Nephron progenitor cell (in vitro differentiated cells): ENCODE measurements at places on chromosomes 1 and 21.

GRCh38 chr1:44805311-44806024 is 1.7 kb downstream of the DYNLT4 start:
- DNase-seq: no peak

DNA sequence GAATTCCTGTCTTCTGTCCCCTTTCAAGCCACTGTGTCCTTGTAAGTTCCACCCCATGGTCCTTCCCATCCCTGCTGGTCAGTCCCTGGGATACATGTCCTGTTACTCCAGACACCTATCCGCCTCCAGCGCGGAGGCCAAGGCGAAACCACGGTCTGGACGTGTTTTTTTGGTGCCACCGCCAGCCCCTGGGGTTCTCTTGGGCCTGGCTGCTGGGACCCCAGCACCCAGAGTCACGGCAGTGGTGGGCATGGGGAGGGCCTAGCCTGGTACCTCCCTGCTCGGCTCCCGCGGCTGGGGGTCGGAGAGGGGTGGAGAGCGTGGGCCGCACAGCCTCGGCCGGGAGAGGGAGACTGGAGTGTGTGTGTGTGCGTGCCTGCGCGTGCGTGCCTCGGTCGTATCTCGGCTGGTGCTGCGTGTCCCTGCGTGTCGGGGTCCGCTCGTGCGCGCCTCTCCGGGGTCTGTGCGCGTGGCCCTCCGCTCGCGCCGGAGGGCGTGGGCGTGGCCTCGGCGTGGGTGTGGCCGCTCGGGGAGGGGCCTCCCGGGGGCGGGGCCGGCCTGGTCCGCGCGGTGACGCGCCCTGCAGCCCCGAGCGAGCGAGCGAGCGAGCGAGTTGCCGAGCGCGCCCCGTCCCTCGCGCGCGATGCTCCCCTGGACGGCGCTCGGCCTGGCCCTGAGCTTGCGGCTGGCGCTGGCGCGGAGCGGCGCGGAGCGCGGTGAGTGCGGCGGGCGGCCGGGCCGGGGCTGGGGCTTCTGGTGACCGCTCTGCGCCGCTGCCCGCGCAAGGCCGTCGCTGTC is at the start of gene VWA1:
Gene VWA1 (plus strand): TSS at position 585 of the 798 bp plus-strand sequence. CDS start 59 bp downstream, at position 644.
- peak; percentile 85 for DNase-seq

DNA sequence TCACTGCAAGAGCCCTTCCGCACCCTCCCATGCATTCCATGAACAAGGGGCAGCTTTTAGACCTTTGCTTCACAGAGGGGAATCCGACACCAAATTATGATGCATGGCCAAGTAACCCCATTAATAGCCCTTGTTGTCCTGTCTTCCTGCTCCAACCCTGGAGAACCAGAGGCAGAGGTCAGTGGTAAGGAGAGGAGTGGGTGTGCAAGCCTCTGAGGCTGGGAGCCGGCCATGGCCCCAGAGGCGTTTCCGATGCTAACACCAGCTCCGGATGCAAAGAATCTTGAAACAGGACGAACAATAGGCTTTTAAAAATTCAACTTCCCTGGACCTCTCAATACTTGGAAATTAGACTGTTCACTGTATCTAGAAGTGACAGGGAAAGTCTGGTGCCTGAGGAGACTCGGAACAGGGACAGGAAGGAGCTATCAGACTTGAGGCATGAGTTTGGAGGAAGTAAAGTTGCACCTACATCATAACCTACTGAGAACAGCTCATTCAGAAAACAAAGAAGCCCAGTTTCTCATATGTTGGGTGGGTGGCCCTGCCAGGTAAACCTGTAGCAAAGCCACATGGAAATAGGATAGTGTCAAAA is 101.2 kb upstream of the ERG start:
- no peak for DNase-seq

DNA sequence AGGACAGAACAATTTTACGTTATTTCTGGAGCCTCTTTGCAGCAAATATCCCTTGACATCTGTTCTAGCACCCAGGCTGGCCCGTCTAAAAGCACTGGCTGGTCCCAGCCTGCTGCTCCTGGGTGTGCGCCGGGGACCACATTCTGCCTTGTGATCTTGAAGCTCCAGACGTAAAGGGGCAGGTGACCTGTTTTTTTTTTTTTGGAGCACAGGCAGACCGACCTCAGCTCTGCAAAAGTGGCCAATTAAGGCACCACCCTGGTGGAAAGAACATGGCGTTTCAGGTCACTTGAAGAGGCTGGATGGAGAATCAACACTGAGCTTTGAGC is 13.8 kb upstream of the CAMTA1 start:
- no peak for DNase-seq

GRCh38 chr1:30191154-30191702 is 532.2 kb downstream of the MATN1 start:
- DNase-seq: peak; percentile 22

GRCh38 chr21:28729887-28730286 is 262.8 kb downstream of the LTN1 start:
- no peak for DNase-seq

DNA sequence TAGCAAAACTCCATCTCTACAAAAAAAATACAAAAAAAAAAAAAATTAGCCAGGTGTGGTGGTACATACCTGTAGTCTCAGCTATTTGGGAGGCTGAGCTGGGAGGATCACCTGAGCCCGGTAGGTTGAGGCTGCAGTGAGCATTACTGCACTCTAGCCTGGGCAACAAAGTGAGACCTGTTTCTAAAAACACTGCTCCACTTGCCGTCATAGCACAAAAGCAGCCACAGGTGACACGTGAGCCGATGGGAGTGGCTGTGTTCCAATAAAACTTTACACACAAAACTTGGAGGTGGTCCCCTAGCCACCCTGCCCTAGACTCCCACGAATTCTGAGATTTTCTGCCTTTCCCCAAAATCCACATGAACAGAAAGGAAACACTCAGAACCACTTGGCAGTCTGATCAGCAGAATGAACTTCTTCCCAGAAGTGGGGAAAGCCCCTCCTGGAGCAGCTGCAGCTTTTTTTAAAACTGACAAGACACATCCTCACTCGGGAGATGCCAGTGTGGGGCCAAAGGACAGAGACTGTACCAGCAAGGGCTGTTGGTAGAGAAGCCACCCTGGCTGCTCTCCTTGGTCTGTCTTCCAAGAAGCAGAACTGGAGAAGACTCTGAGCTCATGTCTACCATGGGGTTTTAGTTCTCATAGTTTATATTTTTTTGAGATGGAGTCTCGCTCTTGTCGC is 23.3 kb downstream of the PLEKHM2 start:
- no peak for DNase-seq

DNA sequence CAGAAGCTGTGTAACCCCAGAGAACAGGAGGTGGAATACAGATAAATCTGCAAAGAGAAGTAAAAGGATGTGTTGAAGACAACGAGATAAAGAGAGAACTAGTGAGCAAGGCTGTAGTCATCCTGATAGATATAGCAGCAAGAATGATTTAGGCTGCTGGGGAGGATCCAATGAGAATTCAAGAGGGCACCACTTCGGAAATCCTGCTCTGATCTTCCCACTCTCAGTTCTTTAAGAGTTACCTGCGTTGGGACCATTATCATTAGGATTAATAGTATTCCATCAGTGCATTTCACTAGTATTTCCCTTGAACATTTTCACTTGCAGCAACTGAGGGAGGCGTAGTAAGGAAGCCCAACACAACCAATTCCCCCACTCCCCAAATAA is at the start of gene BRINP3:
Gene BRINP3 (minus strand): TSS at position 103 of the 387 bp plus-strand sequence.
- DNase-seq: no peak

DNA sequence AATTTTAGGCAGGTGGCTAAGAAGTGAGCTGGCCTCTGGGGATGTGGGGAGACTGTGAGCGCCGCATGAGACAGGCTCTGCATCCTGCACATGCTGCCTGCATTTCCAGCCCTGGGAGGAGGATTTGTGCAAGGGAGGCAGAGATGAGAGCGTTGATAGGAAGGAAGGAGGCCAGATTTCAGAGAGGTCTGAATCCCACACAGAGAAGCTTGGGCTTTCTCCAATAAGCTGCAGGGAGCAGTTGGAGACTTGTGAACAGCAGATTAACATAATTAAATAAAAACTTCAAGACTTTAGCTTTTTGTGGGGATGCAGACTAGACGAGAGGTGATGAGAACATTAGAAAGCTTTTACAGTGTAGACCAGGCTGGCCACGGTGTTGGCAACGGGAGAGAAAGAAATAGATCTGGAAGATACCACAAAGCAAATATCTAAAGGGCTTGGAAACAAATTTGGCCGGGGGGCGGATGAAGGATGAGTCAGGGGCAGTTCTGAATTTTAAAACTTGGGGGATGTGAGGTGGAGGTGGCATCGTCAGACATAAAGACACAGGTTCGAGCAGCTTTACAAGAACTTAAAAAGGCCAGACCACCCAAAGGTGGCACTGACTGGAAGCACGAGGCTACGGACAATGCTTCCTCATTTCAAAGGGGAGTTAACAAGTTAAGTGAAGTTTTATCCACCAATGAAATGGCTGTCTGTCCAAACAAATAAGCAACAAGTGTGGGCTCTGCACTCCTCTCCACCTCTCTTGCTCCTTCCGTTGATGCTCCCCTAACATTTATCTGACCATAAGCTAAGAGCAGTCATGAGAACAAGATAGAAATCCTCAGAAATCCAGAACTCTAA is 57.0 kb downstream of the HIVEP3 start:
- no peak for DNase-seq

GRCh38 chr1:104671684-104672353 is 922.1 kb downstream of the AMY1C start:
- peak; percentile 2 for DNase-seq

DNA sequence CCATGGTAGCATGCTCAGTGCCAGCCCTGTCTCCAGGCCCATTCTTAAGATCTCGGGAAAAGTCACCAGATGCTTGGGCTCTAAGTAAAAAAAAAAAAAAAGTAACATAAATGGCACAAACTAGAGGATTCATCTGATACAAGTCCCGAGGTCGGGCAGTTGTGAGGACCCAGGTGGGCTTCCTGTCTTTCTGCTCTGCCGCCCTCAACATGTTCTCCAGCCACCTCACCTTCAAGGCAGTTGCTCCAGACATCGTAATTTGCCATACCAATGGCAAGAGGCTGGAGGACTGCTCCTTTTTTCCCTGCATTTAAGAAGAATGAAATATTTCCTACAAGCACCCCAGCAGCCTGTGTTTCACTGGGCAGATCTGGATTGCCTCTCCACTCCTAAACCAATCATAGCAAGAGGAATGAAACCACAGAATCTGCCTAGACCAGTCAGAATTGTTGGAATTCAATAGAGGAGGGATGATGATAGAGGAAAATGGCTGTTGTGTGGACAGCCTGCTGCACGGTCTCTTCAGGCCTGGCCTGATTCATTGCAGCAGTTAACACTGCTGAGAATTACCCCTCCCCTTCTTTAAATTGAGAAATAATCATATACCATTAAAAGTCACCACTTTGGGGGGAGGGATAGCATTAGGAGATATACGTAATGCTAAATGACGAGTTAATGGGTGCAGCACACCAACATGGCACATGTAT is 5.4 kb downstream of the HMGN2 start:
- no peak for DNase-seq

- no peak for DNase-seq
Measured at GRCh38 chr1:232678185-232678886, 48.4 kb upstream of the SIPA1L2 start.

- no peak for DNase-seq
Measured at GRCh38 chr1:85090225-85090624, 41.9 kb upstream of the MCOLN3 start.

DNA sequence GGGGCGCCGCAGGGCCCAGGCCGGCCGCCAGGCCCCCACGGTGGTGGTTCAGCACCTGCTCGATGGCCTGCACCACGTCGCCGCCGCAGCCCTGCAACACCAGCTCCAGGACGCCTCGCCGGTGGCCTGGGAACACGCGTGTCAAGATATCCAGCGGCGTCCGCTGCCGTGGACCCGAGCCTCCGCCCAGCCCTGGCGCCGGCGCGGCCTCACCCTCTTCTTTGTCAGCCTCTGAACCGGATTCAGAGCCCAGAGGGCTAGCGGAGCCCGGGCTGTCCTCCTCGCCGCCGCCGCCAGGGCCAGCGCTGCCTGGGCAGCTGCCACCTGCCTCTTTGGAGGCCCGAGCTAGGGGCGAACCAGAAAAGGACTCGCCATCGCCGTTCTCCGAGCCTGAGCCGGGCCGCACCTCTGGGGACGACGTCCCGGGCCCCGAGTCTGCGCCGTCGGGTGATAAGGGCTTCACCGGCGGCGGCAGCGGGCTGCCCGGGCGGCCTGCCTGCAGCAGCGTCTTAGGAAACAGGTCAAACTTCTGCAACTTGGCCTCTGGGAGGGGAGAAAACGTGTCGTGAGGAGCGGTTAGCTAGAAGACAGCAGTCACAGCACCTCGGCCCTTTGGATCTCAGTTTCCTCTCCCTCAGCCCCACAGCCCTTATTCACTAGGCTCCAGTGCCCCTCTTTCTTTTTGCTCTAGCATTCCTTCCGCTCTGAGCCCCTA is 3.9 kb downstream of the DMRTA2 start:
- DNase-seq: peak; percentile 45

DNA sequence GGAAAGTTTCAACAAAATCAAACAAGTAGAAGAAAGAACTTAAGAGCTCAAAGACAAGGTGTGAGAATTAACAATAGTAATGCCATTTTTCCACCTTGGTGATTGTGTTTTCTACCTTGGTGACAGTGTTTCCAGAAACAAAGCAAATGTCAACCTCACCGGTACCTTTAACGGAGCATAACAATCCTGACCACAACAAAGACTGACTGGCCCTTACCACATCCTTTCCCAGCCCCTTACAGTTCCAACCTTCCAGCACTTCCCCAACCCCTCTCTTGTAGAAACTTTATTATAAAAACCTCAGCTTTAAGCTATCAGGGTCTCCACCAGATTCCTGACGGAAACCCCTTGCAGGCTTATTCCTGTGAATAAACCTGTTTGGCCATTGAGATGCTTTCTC is 16.7 kb downstream of the STYXL2 start:
- DNase-seq: no peak
